ENCODE measurements at places on chromosomes 3 and 15.
A peak's percentile ranks its signal among the peaks of the same experiment; 100 is the strongest.

- no peak for DNase-seq
Measured at GRCh38 chr3:195096053-195096452, 174.9 kb downstream of the XXYLT1 start.

GRCh38 chr3:102573483-102574028 is 138.7 kb downstream of the ZPLD1 start:
- no peak for DNase-seq

DNA sequence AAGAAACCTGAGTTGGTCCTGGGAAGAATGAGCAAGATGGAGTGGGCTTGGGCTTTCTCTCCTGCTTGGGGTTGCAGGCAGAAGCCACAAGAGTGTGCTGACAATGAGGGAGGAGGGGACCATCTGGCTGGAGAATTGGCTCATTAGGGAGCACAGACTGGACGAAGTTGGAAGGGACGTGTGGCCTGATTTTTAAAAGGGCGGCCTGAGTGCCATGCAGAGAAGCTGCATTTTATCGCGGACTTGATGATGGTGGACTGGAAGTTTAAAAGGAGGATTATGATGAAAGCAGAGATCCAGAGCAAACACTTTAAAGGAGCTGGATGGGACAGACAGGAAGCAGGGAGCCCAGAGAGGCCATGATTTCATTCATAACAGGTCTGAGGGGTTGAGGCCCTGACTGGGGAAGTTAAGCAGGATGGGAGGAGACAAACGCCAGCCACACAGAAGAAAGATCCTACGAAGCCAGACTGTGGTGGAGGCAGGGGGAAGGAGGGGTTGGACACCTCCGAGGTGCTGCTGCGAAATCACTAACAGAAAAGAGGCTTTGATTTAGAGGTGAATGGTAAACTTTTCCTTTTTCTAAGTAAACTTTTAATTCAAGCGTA is 23.6 kb downstream of the TLNRD1 start:
- DNase-seq, result no peak

DNA sequence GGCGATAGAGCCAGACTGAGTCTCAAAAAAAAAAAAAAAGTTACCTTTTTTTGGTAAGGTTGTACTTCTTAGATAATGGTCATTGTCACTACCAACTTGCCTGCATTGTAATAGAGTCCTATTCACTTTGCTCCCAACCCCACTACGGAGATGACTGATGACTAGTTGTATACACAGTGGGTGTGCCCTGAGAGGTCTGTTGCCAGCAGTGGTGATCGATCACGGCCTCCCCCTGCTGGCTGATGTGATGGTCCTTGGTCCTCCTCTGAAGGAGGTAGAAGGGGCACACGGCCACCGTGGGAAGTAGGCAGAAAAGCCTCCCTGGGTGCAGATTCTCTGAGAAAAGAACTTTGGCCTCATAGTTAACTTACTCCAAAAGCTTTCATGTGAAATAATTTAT is 10.7 kb downstream of the GCNT3 start:
- no peak for DNase-seq

DNA sequence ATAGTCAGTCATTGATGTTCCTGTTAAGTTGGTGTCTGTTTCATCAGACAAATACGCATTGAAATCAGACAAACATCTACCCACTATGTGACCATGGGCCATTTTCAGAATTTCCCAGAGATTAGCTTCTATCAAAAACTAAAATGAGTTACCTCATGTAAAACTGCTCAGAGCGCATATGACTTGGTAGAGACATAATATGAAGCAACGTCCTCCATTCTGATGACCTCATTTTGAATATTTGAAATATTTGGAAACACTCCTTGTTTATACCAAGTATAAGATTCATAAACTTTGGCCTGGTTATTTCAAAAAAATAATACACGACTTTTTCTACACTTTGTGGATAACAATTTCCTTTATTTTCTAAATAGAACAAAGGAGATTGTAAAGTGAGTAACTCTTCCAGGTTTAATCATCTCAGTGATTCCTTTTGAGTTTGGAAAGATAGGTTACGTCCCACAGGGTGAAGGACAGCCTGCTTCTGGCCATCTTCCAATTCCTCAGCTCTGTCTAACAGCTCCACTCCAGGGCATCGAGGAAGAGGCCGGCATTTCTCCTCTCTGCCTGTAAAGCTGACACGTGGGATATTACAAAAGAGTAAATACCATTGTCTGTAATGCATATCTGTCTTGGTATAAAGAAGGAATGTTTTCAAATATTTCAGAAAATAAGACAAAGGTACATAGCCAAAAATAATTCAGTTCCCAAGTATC is 122.6 kb downstream of the CADM2 start:
- no peak for DNase-seq

- no peak for DNase-seq
Measured at GRCh38 chr15:78880242-78880533, 7.5 kb downstream of the MORF4L1 start.

DNA sequence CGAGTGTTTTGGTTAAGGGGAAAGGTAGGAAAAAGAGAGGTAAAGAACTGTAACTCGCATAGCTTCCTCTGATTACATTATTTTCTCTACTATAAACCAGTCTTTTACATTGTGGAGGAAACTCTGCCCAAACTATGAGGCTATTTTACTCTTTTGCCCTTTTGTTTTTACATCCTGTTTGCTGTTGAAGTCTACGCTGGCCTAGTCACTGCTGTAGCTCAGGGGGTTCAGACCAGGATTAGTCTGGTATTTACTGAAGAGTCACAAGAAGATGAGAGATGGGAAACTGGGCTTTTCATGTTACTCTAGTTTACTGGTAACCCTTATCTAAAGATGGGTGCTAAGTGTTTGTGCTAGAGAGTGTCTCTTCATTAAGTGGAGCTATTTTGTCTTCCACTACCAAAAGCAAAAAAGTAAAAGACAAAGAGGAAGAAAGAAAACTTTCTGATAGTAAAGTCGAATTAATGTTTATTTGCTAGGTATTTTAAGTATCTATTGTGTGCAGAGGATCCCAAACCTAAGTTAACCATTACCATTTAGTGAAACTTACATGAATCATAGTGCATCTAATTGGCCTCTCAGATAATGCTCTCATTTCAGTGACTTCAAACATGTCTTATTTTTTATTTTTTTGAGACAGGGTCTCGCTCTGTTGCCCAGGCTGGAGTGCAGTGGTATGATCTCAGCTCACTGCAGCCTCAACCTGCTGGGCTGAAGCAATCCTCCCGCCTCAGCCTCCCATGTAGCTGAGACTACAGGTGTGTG is 10.9 kb downstream of the RARB start:
- no peak for DNase-seq

DNA sequence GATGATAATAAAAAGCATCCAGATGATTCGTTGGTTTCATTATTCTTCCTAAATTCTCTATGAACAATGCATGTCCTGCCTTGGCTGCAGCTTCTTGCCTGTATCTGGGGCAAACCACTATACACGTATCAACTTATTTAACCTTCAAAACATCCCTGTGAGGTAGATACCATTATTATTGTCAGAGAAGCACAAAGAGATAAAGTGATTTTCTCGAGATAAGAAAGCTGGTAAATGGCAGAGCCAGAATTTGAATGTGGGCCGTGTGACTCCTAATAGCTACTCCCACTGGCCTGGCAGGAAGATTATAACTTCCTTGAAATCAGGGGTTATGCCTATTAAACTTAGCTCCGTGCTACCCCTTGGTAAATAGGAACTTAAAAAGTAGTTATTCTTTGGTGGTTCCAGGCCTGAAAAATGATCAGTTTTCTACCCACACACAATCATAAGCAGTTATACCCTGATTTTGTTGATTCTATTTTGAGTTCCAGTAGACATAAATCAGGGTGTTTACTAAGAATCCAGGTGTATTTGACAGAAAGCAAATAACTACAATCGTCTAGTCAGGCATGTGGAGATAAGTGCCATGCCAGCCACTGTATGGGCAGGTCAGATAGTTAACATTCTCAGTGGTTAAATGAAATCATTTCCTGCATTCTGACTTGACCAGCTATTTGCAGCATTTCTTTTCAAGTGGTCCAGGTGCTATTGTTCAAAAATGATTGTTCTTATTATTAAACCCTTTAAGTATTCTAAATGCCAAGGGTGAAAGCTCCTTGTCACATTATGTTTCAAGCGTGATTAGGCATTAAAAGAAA is 99.2 kb upstream of the LRRN1 start:
- DNase-seq, result no peak

GRCh38 chr3:45034612-45035252 is 8.6 kb downstream of the CLEC3B start:
- DNase-seq, result peak; percentile 46

- DNase-seq, result no peak
Measured at GRCh38 chr15:55279746-55280351, 9.8 kb downstream of the RAB27A start.

DNA sequence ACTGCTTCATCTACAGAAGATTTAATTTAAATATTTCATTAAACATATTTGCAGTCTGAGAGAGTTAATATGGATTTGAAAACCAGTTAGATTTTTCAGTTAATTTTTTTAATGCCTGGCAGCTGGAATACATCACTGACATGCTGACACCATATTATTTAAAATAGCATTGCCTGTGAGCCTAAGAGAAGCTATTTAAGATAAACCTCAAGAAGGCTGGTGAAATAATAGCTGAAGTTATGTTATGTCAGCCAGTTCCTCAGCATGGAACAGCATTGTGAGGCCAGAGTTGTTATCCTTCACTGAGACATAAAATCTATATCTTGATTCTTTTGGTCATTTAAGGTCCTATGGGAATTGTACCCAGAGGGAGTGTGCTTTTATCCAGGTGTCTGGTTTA is 705.2 kb downstream of the NAALADL2 start:
- DNase-seq, result no peak
